ENCODE measurements at places on chromosomes 1 and 21. TPM values are rescaled to one million over a fixed set of nuclear protein-coding genes. Genes with fewer than 3 reads are reported as not detected.

DNA sequence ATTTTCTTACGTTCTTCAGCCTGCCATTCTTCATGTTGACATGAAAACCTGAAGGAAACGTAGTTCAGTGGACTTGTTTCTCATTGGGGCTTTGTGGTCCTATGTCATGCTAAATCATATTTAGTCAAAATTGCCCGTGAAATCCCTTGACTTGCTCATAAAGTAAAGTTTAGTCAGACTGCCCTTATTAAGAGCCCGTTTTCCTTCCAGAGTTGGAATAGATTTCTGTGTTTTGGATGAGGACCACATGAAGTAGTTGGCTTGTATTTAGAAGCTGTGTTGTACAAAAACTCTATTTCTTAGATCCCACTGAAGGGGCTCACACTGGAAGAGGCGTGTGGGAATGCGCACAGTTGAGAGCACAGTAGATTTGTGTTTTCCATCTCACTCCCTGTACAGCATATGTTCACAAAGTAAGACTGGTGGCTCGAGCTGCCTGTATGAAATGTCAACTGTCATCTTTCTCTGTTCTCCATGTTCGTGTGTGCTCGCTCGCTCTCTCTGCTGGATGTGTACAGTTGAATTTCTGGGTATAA is 42.4 kb downstream of the CAMTA1 start:
- H3K4me1 ChIP-seq, result no peaks in the 10 kb centered on the region
- DNase-seq, result no peak
- no peak overlapping the region for H3K27ac ChIP-seq
- H3K4me3 ChIP-seq, result no peak overlapping the region
- H3K36me3 ChIP-seq, result no peaks in the 10 kb centered on the region

WNT9A gene
- total RNA-seq, result 0.28 TPM

ZNF362 gene
- total RNA-seq, result 23.9 TPM

CEPT1 gene
- 50.4 TPM for total RNA-seq

DNA sequence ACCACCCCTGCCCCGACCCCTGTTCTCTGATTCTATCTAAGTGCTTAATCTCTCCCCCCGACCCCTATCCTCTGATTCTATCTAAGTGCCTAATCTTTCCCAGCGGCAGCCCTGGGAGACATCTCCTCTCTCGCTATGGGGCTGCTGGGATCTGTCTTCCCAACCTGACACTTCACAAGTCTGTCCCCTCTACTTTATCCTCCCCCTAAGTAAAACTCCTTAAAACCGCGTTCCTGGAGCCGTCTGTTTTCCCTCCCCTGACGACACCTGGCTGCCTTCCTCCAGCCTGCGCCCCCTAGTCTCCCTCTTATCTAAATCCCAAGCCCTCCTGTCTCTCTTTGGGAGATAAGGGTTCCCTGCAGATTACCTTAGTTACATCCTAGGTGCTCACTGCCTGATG is 30.5 kb downstream of the EPHB2 start:
- no peaks in the 10 kb centered on the region for H3K4me1 ChIP-seq
- H3K36me3 ChIP-seq, result no peaks in the 10 kb centered on the region
- peaks cover 12% of the 10 kb centered on the region for H3K27me3 ChIP-seq

- H3K36me3 ChIP-seq, result no peaks in the 10 kb centered on the region
- no peak for DNase-seq
- peaks cover 28% of the 10 kb centered on the region for H3K4me1 ChIP-seq
- H3K27me3 ChIP-seq, result no peaks in the 10 kb centered on the region
- peak overlapping the region; percentile 36 for H3K27ac ChIP-seq
Observed at GRCh38 chr1:51240084-51240483, 4.0 kb downstream of the RNF11 start.

DNA sequence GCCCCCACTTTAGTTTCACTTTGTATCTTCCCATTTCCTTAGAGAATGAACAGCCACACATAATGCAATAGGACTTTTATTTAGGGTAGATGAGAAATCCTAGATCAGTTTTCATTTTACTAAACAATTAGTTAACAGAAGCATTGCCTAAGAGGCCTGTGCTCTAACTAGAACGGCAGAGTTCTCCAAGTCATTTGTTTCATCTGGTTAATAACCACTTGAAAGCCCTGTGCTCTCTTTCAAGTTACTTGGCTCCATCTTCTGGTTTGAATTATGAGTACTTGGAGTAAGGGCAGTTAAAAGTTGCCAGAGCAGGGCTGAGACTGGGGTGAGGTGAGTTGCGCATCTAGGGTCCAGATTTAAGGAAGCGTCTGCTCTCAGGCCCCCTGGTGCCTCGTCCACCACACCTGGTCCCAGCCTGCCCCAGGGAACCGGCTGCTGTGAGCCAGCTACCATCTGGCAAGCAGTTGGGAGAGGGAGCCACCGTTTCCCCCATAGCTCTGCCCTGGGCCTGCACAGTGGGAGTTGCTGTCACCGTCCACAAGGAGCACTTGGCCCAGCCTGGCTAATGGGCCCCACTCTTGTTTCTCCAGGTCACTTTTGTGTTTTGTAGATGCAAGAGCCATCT is 18.1 kb upstream of the SLC44A3 start:
- peak overlapping the region; percentile 19 for H3K4me3 ChIP-seq
- H3K36me3 ChIP-seq, result no peaks in the 10 kb centered on the region
- no peak overlapping the region for H3K27ac ChIP-seq

GPR157 gene
- total RNA-seq, result 7.5 TPM

GRCh38 chr1:3275471-3276340 is 178.8 kb upstream of the ARHGEF16 start:
- no peak overlapping the region for H3K4me3 ChIP-seq
- no peaks in the 10 kb centered on the region for H3K27me3 ChIP-seq
- no peak overlapping the region for H3K27ac ChIP-seq
- no peak for DNase-seq
- no peaks in the 10 kb centered on the region for H3K4me1 ChIP-seq
- no peaks in the 10 kb centered on the region for H3K36me3 ChIP-seq

DNA sequence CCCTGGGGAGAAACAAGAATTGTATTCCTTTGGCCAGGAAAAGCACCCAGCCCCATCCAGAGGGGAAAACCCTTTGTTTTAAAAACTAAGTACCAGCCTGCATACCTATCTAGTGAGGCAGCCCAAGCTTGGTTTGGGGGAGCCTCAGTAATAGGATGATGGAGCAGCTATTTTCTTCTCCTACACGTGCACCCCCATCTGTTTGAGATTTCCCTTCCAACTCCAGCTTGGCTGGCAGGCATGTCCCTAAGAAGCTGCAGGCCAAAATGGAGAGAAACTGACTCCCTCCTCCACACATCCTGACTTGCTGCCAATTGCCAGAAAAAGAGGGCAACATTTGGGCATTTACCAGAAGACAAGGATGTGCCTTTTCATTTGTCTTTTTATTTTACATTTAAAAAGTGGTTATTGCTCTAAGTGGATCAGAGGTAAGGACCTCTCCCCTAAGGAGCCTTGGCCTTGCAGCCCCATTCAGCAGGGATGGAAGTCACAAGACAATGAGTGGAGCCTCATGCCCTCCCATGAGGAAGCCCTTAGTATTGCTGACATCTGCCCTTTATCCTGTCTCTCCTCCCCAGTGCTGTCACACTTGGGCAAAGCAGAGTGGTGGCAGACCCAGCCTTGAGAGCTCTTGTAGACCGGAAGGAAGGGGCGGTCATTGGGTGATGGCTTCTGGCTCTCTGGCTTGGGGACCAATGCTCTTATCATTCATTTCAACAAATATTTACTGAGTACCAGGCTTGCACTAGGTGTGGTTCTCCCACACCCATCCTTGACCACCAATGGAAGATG is 8.6 kb downstream of the FNDC5 start:
- no peak overlapping the region for H3K27ac ChIP-seq
- H3K4me1 ChIP-seq, result no peaks in the 10 kb centered on the region
- no peaks in the 10 kb centered on the region for H3K27me3 ChIP-seq
- H3K4me3 ChIP-seq, result no peak overlapping the region

- no peak overlapping the region for H3K4me3 ChIP-seq
- H3K27ac ChIP-seq, result no peak overlapping the region
- H3K36me3 ChIP-seq, result no peaks in the 10 kb centered on the region
Observed at GRCh38 chr1:209398313-209398991, 185.1 kb upstream of the CAMK1G start.

DNA sequence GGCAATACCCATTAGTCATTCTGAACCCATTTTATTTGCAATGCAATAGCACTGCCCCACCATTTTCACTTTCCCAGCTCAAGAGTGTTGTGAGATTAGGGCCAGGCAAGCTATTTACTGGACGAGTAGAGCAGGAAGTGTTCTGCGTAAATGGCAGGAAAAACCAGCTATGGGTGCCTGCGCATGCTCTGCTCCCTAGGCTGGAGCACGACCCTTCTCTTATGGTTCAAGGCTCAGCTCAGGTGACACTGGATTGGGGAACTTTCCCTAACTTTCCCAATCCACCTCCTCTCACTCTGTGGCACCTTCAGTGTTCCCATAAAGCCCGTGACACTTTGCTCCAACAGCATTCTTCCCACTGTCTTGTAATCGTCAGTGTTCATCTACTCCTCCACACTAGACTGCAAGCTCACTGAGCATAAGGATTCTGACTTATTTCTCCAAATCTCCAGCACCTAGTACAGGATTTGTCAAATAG is 3.6 kb upstream of the MAN1A2 start:
- peak overlapping the region; percentile 19 for H3K4me3 ChIP-seq
- H3K36me3 ChIP-seq, result peaks cover 8% of the 10 kb centered on the region
- DNase-seq, result peak; percentile 40
- H3K27ac ChIP-seq, result peak overlapping the region; percentile 80
- H3K27me3 ChIP-seq, result no peaks in the 10 kb centered on the region

Data from activated T-cell treated with anti-CD3 and anti-CD28 coated beads, Interleukin-2, amount 50 U/mL, for 72 hours (primary cell).